ENCODE measurements at places on chromosomes 11 and 22.
A peak's percentile ranks its signal among the peaks of the same experiment; 100 is the strongest.

- DNase-seq, result no peak
Observed at GRCh38 chr11:120208777-120209176, 2.1 kb upstream of the OAF start.

DNA sequence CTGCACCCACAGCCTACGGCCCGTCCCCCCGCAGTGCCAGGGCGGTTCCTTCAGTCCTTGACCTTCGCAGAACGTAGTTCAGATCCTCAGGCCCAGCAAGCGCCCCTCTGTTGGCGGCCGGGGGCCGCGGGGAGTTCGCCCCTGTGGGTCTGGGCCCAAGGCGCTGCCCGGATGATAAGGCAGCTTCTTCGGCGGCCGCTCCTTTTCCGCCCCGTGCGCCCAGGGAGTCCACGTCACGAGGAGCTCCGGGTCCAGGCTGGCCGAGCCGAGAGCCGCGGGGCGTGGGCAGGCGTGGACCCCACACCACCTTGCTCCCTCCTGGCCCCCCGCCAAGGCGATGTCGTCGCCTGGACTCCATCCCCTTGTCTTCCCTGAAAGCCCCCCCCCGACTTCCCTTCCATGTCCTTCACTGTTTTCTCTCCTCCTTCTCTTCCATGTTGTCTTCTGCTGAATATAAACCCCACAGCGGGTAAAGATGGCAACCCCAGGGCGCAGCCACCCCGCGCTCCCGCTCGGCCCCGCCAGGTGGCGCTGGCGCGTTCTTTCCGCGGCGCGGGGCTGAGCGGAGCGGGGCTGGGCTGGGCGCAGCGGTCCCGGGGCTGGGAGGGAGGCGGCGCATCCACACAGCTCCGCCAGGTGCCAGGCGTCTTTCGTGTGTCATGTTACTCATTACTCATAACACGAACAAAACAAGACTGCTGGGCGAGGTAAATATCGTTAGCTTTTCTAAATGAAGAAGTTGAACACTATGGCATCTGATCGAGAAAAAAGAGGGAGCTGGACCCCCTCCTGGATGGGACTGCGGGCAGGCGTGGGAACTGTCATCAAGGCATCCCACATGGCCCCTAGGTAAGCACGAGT is 321.0 kb downstream of the NTM start:
- DNase-seq, result no peak

- DNase-seq, result no peak
Observed at GRCh38 chr11:92697461-92698312, 271.8 kb upstream of the MTNR1B start.

- no peak for DNase-seq
Observed at GRCh38 chr11:120375076-120375475, 38.9 kb downstream of the ARHGEF12 start.

DNA sequence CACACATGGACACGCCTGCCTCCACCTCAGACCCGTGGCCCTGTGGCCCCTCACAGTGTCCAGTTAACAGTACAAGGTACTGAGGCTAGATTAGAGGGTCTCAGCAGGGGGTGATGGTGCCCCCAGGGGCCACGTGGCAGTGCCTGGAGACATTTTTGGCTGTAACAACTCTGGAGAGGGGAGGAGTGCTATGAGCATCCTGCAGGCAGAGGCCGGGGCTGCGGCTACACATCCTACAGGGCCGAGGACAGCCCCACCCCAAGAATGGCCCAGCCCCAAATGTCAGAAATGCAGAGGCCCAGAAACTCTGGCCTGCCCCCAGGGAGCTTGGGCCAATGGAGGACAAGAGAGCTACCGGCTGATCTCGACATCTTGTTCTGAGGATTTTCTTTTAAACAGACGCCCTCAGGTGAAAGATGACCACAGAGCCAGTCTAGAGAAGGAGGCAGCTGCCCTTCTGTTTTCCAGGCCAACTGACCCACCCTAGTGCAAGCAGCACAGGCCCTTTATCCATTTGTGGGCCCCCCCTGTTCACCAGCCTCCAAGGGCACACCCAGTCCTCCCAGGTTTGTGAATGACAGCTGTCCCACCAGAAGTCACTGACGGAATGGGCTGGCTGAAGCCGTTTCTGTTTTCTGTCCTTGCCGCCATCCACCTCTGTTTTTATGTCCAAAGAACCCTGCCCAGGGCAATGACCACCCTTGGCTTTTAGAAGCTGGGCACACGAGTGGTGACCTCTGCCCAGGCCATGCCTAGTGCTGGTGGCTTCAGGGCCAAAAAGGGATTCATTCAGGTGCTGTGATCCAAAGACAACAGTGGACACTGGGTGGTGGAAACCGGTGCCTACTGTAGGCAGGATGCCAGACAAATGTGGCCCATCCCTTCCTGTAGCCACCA is 85.2 kb upstream of the LINC01488 start:
- no peak for DNase-seq

DNA sequence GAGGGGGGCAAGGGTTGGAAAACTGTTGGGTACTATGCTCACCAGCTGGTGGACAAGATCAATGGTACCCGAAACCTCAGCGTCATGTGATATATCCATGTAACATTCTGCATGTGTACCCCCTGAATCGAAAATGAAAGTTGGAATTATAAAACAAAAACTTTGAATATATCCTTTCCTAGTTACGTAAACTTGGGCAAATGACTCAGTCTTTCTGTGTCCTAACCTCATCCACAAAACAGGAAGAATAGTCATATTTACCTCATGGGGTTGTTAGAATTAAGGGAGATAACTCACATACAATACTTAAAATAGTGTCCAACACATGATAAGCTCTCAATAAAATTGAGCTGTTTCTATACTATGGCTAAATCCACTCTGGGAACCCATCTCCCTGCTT is 620.1 kb upstream of the KIRREL3 start:
- no peak for DNase-seq

GRCh38 chr11:33857933-33858371 is 33.9 kb downstream of the LMO2 start:
- DNase-seq, result no peak

GRCh38 chr22:41910050-41911000 is 4.5 kb downstream of the SHISA8 start:
- DNase-seq, result peak; percentile 26

- DNase-seq, result no peak
Observed at GRCh38 chr11:19552656-19553260, 159.9 kb upstream of the NAV2 start.

- DNase-seq, result no peak
Observed at GRCh38 chr22:28395520-28395919, 284.1 kb downstream of the TTC28 start.

DNA sequence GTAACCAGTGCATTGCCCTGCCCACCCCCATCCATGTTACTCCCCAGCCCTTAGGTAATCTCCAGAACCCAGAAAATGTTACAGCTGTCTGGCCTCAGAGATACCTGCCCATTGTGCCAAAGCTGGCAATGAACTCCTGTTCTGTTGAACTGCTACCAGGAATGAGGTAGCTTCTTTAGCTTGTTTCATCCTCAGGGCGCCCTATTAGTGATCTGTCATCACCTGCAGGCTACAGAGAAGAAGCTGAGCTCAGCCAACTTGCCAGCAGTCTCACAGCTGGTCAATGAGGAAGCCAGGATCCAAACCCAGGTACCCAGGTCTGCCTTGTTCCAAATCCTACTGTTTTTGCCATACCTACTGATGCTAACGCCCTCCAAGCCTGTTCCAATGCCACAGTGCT is 88.7 kb downstream of the GALNT18 start:
- DNase-seq, result no peak

- DNase-seq, result no peak
Observed at GRCh38 chr11:129289350-129290040, 86.2 kb upstream of the BARX2 start.

DNA sequence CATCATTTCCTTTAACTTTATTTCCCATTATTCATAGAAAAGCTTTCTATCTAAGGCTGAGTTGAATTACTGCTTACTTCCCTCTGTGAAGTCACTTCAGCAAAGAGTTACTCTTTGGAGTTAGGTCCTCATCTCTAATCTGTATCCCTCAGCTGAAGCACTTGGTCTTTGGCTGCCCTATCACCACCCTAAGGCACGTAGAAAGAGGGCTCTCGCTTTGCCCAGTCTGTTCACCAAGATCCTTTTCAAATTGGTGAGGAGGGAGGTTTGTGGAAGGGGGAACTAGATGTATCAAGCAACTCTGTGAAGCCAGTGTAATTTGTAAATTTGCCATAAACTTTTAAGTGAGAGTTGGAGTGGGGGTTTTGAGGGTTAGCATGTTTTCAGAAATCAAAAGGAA is 43.4 kb downstream of the PAX6 start:
- no peak for DNase-seq

GRCh38 chr11:100748153-100748552 is 61.1 kb downstream of the ARHGAP42 start:
- DNase-seq, result no peak

DNA sequence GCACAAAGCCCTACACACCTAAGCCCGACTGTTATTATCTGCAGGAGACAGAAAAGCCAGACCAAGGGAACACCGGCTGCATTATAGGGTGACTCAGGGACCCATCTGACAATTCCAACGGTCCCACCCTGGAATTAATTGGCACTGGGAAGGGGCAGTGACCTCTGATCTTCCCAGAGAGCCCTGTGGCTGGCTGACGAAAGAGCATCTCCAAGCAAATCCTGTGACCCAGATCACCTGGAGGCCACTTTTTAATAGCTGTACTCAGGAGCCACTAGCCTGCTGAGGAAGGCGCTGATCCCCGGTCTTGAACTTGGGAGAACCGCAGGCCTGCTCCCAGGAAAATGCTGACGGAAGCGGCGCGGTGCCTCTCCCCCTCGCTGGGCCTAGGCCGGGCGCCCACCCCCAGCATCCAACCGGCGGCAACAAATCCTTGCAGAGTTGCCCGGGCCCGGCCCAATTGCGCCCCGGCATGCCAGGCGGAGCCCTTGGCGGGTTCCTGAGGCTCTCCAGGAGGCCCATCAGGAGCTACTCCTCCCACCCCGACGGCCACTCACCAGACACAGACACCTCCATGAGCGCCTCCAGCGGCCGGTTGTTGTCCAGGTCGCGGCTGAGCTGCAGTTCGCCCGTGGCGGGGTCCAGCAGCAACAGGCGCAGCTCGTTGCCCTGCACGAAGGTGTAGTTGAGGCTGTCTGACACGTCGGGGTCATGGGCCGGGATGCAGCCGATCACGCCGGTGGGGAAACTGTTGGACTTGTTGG is 4.2 kb downstream of the CELSR1 start:
- DNase-seq, result no peak

GRCh38 chr22:50201191-50202129 is 649 bp downstream of the SELENOO start:
- no peak for DNase-seq

DNA sequence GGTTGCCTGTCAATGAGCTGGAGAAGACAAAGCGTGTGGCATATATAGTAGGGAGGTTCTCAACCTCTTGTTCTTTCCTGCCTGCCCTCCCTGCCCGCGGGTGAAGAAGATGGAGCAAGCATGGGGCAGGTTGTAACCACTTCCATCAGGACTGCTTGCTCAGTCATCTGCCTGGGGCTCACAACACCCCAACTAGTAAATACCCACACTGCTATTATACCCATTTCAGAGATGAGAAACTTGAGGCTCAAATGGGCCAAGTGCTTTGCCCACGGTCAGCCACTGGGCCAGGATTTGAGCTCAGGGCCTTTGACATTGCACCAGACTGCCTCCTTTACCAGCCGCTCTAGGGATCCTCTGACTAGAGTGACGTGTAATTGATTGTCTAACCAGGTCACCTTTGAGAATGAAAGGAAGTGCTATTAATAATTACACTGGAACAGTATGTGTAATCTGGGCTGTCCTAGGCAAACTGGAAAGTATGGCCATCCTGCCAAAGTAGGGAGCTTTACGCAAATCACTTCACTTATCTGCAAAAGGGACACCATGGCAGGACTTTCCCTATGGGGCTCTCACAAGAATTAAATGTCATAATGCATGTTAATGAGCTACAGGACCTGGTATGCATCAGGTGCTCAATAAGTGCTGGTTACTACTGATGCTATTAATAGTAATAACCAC is 2.8 kb upstream of the CDC42EP1 start:
- DNase-seq, result no peak

DNA sequence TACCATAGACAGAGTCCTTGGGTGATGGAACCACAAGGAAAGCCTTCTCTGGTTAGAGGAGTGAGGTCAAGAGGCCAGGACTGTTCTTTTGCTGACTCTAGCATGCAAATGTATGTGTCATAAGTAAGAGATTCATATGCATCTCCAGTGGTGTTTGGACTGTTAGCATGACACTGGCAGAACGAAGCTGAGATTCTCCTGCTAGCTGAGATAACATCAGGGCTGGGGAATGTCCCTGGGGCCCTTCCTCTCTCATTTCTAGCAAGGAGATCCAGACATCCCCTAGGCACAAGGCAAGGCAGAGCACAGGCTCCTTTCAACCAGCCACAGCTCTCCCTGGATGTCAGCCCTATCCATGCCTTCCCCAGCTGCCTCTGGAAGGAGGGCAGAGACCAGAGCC is 711.3 kb downstream of the OPCML start:
- DNase-seq, result no peak

GRCh38 chr11:45796461-45796861 is 8.5 kb upstream of the SLC35C1 start:
- no peak for DNase-seq

GRCh38 chr11:45332276-45332934 is 46.3 kb upstream of the SYT13 start:
- no peak for DNase-seq

- no peak for DNase-seq
Observed at GRCh38 chr11:12044799-12045198, 36.4 kb upstream of the DKK3 start.

DNA sequence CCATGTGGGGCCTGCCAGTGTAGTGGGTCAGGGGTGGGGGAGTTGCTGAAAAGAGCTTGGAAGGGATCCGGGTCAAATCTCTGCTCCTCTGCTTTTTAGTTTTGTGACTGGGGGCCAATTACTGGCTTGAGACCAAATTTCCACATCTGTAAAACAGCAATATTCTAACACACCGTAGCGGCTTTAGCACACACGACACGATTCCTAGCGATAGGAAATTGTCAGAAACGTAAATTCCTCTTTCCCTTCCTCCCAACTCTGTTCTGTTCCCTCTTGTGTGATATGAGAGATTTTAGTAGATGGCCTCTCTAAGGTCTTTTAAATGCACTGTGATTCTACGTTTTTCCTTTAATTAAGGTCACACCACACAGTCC is 71.9 kb downstream of the MICAL2 start:
- DNase-seq, result no peak

GRCh38 chr11:79493555-79494171 is 52.8 kb upstream of the TENM4 start:
- DNase-seq, result peak; percentile 18

DNA sequence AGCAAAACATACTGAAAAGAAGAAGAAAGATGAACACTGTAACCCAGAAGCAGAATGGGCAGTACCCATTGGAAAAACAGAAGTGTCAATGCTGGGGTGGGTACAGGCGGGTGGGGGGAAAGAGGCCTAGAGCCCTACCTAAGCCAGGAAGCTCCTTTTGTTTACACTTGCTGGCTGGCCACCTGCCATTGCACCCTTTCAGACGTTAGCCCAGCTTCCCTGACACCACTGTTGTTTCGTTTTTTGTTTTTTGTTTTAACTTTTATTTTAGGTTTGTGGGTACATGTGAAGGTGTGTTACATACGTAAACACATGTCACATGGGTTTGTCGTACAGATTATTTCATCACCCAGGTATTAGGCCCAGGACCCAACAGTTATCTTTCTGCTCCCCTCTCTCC is 55.4 kb downstream of the PLEKHA7 start:
- DNase-seq, result no peak

GRCh38 chr11:94793822-94794221 is 25.7 kb downstream of the AMOTL1 start:
- DNase-seq, result no peak

- DNase-seq, result no peak
Observed at GRCh38 chr22:40572976-40573375, 63.5 kb downstream of the MRTFA start.
